ENCODE measurements at places on chromosomes 5 and 9.

DNA sequence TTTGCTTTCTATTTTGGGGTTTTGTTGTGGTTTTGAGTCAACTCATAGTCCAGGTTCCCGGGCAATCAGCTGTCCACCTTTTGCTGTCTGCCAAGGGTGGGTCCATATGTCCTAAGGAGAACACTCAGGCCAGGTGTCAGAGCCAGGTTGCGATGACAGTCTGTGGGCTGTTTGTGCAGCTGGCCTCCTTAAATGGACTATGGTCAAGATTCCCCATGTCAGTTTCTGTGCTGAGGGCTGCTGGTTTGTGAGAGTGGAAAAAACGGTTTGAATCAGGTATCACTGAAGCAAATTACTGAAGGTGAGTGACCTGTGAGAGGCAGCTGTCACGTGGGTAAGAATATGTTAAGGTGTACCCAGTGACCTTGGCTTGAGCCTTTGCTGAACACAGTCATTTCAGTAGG is 33.0 kb downstream of the SNX30 start:
- DNase-seq: no peak

- no peak for DNase-seq
These were observed 11.8 kb upstream of the TGFBI start for GRCh38 chr5:136016945-136017530.

GRCh38 chr5:135511761-135512575 is 23.8 kb downstream of the NEUROG1 start:
- no peak for DNase-seq

DNA sequence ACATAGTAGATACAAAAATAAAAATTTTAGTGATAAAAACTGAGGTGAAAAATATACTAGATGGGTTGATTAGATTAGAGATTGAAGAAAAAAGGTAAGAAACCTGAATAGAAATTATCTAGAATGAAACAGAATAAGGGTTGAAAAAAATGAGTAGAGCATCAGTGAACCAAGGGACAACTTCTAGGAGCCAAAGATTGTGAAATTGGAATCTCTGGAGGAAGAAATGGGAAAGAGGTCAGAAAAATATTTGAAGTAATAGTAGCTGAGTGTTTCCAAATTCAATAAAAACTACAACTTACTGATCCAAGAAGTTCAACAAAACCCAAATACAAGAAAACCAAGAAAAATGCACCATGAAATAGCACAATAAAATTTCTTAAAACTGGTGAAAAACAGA is 116.6 kb upstream of the STARD4 start:
- no peak for DNase-seq

GRCh38 chr5:113195251-113195650 is 218.7 kb downstream of the DCP2 start:
- DNase-seq: no peak

DNA sequence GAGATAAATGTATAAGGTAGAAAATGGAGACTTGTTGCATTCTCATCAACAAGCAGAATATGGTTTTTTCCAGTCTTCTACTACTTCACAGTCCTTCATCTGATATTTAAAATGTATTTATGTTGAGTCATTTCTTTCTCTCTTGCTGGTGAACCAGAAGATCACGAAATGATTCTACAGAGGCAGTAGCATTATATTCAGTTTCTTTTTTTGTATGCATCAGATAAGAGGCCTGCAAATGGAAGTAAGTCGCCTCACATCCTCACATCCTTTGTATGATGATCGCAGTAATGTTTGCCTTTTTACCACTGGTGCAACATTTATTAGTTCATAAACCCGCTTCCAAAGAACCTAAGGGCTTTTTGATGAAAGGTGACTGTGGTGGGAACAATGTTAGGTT is 22.1 kb upstream of the IL13 start:
- no peak for DNase-seq

DNA sequence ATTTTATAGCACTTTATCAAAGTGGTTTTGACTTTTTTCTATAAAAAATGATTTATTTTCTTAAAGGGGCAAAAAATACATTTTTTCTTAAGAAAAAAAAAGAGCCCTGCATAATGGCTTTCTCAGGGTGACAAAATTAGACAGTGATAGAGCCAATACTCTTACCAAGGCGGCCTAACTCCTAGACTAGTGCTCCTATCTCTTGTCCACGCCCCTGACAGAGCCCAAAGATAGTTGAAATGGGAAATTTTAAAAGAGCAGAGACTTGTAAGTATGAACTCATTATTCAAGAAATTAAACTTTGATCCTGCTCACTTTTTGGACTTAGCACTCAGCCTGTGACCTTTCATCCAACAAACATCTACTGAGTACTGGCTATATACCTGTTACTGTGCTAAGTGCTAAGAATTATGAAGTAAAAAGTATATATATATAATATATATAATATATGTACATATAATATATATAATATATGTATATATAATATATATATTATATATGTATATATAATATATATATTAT is 1.2 kb downstream of the INVS start:
- no peak for DNase-seq

- no peak for DNase-seq
These were observed 31.5 kb downstream of the MLANA start for GRCh38 chr9:5922192-5922591.

DNA sequence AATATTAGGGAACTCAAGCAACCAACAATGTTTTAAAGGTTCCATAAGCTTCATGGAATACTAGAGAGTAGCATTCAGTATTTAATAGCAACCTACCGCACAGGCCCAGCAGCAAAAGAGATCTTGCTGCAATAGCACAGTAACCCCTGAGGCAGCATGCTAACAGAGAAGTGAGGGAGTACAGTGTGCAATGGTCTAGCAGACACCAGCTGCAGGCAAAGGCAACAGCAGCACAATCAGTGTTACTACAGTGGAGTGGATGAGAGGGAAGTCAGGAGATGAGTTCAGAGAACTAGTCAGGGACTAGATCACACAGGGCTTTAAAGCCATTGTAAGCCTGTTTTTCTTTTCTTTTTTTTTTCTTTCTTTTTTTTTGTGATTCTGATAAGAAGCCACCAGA is 2.8 kb downstream of the TICAM2 start:
- DNase-seq: no peak

GRCh38 chr5:55851675-55851979 is 470 bp downstream of the IL31RA start:
- no peak for DNase-seq

DNA sequence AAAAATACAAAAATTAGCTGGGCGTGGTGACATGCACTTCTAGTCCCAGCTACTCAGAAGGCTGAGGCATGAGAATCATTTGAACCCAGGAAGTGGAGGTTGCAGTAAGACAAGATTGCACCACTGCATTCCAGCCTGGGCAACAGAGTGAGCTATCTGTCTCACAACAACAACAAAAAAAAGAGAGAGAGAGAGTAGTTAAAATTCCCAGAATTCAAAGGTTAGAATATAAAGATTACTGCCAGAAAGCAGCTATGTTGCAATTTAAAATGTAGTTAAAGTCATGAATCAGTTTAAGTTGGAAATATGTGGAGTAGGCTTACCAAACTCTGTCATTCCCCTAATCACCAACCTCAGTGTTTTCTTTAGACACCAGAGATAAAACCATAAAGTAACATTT is 58.7 kb upstream of the SUSD1 start:
- no peak for DNase-seq

- no peak for DNase-seq
These were observed 337.3 kb upstream of the RFX3 start for GRCh38 chr9:3863111-3863528.

DNA sequence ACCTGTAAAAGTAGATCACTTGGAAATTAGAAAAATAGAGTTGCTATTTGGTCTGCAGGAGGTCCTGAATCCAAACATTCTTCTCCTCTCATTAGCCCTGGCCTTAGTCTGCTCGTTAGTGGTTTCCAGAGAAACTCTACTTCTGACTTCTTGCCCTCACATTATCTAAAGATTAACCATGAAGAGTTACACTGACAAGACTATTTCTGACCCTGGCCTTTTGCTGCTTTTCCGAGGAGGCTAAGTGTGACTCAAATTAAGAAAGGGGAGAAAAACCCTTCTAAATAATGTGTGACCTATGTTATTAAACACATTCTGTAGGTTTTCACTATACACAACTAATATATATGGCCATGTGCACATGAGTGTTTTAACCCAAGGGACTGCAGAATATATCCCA is 302.4 kb downstream of the RAB3C start:
- DNase-seq: no peak

DNA sequence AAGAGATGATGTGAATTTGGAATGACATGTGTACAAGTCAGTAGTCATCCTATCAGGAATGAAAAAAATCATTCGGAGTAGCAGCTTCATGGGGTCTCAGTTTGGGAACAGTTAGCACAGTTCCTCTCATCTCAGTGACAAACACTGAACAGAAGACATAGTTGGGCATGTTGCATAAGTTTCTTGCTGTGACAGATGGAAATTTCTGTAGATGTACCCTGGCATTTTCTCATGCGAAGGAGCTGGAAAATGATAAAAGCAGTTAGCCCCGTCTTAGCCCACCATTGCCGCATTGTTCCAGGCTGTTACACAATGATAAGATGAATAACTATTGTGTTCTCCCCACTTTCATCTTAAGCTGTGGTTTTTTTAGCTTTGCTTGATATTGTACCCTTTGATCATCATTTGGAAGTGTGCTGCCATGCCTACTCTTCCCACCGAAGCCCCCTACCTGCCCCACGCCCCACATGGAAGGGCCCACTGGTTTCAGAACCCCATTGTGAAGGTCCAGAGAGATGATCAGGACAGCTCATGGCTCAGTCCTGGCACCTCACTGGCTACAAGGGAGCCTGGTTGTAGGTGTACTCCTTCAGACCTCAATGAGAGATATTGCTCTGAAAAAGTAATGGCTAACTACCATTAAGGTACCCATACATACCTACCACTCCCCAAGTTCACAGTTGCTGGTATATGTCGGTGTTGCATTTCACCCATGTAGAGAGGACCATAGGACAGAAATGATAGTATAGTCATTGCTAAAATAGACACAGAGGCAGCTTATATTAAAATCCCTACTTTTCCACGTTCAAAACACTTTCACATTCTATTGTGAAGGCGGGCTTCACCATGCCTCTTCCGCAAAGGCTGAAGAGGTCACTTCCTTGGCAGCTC is 38.8 kb downstream of the SFXN1 start:
- DNase-seq: no peak

DNA sequence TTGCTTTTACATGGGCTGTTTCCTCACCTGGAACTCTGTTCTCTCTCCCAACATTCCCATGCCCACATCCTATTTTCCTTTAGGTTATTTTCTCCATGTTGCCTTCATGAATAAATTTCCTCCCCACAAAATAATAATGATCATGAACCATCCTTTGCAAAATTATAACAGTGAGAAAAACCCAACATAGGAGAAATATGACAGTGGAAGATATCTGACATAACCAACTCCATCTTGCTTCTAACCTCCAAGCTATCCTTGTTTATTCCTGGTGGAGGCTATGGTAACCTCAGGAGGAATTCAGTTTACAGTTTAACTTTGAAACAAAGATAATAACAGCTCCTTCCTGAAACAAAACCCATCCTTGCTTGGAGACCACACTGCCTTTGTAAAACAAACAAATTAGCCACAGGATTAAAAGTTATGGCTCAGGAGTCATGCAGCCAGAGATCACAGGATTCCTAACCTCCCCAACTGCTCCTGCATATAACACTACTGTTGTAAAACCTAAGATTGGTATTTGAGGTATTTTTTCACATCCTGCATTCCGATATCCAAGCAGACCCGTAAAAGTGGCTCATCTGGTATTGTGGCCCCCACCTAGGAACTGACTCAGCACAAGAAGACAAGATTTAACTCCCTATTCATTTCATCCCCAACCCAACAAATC is 212.4 kb downstream of the TRIM32 start:
- no peak for DNase-seq

DNA sequence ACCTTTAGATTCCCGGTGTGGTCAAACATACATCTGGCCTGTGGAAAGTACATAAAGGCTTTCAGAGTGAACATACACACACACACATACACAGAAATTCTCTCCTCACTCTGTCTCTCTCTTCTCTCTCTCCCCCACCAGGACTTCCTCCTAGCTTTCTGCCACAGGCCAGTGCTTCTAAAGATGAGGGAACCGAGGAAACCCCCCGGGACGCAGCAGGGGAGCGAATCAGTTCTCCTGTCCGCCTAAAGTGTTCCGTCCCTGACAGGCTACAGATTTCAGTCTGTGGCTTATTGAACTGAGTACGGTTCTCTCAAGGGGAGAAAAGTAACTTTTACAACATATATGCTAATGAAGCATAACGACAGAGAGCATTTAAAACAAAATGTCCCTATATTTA is 75.8 kb downstream of the MED27 start:
- no peak for DNase-seq

DNA sequence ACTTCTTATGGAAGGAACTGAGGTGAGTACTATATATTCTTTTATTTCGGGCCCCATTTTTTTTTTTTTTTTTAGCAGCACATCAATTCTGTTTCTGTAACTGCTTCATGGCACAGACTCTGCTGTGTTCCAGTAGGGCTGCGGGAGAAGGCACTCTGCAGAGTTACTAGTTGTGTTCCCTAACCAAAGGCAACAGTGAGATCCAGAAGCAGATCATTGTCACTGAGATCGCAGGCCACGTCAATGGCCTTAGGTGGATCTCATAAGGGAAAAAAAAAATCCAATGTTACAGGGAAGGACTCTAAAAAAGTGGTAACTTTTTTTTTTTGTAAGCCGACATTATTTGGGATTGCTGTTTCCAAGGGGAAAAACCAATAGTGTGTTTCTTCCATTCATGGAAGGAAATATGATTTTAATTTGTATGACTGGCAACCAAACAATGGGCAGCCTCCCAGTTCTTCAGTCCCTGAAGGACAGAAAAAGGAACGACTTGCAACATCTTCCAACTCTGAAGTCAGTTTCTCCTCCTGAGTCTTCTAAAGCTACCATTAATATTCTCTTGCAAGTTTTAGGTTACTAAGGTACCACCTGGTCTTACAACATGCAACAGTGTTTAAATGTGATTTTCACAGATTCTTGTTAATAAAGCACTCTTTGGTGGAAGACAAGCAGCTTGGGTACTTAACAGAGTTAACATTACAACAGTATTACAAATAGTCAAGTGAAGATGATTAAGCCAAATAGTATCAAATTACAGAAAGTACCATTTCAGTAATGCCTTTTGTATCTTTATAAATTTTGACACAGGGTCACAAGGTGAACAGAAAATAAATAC is 52.8 kb downstream of the HABP4 start:
- DNase-seq: no peak

DNA sequence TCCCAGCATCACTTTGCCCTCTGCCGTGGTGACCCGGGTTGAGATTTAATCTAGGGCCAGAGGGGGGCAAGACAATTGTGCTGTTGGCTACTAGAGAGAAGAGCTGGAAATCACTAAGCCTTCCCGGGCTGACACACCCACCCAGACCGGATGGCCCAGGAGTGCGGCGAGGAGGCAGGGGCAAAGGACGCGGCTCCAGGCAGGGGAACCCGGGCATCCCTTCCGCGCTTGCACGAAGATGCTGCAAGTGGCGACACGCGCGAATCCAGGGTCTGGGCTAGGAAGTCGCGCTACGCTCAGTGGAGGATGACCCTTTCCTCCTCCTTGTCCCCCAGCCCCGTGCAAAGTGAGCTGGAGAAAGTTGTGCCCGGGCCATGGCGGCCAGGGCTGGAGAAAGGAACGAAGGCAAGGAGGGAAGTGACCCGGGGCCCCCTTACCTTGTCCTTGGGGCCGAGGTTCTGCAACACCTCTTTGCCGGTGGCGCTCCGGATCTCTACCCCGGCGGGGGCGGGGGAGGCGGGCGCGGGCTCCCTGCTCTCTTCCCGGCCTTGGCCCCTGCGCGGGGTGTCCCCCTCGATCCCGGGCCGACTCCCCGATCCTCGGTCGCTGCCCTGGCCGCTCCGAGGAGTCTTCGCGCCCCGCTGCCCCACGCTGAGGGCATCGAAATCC is 693 bp downstream of the DPYSL3 start:
- DNase-seq: no peak

- DNase-seq: no peak
These were observed 445.6 kb downstream of the MAT2B start for GRCh38 chr5:163951069-163951468.

GRCh38 chr9:134286471-134287245 is 39.6 kb upstream of the RXRA start:
- no peak for DNase-seq

Measured in stimulated activated CD4-positive, alpha-beta T cell treated with anti-CD3 and anti-CD28 coated beads, Interleukin-12 subunit alpha, Interleukin-12 subunit beta, amount 100 ng/mL, for 4 hours (primary cell).